Stimulated activated CD4-positive, alpha-beta T cell treated with anti-CD3 and anti-CD28 coated beads, Interleukin-1b, Interleukin-23, amount 100 ng/mL, for 48 hours (primary cell): ENCODE measurements at places on chromosomes 12 and 14.

DNA sequence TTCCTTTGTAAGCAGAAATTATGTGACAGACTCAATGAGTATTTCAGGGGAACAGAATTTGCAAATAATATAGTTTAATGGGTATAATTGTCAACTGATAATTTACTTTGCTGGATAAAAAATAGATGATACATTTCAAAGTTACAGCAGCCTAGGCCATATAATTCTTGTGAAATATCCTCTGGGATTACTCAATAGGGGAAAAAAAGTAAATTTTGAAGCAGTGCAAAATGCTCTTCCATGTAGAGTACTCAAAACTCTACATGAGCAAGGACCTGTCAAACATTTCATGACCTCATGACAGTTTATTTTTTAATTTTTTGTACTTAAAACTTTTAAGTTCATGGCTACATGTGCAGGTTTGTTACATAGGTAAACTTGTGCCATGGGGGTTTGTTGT is 163.3 kb downstream of the DACT1 start:
- DNase-seq, result no peak

GRCh38 chr12:27083861-27084394 is 1.6 kb upstream of the C12orf71 start:
- no peak for DNase-seq

- DNase-seq, result no peak
Observed at GRCh38 chr14:39568809-39569538, 136.7 kb upstream of the FBXO33 start.

- DNase-seq, result no peak
Observed at GRCh38 chr14:95101736-95102679, 55.3 kb downstream of the DICER1 start.

GRCh38 chr12:8590842-8591545 is 21.7 kb downstream of the AICDA start:
- no peak for DNase-seq
